Amniotic epithelial cell (primary cell): ENCODE measurements at places on chromosomes 12 and 14.

DNA sequence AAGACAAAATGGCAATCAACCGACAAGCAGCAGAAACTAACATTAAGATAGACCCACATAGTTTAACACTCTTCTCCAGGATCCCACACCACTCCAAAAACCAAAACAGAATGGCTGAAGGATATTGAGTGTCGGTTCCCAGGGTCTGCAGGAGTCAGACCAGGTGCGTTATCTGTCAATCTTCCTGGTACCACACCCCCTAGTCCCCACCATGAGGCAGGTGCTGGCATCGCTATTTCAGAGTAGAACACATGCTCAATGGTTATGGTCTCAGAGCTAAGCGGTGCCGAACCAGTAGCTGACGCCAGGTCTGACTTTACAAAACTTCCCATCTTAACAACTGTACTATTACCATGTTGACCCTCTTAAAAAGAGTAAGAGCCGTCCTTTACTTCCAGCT, 10.2 kb downstream of the STX2 start:
- no peak for DNase-seq

GRCh38 chr14:36525746-36526099, 5.7 kb upstream of the NKX2-1 start:
- DNase-seq: no peak

DNA sequence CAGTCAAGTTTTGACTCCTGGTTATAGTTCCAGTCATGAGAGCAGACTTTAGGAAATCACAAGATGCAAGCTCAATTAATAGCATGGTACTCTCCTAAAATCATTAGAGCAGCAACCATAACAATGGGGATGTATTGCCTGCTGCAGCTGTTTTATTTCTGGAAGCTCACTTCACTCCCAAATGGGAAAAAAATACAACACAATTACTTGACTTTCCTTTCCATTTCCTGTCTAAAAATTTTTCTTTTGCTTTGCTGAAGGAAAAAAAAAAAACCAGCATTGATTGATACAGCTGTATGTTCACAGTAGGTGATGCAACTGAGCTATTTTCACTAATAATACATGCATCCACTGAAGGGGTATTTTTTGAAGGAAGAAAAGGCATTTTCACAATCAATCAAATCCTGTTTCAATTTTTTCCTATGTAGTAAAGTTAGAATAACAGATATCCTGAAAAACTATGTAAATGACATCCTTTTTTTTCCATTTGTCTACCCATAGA, 143.9 kb upstream of the NOVA1 start:
- no peak for DNase-seq

DNA sequence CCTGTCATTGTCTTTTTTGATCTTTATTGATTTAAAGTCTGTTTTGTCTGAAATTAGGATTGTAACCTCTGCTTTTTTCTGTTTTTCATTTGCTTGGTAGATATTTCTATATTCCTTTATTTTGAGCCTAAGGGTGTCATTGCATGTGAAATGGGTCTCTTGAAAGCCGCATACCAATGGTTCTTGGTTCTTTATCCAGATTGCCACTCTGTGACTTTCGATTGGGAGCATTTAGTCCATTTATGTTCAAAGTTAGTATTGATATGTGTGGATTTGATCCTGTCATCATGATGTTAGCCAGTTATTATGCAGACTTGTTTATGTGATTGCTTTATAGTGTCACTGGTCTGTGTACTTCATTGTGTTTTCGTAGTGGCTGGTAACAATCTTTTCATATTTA, 29.8 kb upstream of the PLBD1 start:
- DNase-seq: no peak

- DNase-seq: no peak
Measured at GRCh38 chr14:54483073-54483745, 5.6 kb downstream of the GMFB start.

DNA sequence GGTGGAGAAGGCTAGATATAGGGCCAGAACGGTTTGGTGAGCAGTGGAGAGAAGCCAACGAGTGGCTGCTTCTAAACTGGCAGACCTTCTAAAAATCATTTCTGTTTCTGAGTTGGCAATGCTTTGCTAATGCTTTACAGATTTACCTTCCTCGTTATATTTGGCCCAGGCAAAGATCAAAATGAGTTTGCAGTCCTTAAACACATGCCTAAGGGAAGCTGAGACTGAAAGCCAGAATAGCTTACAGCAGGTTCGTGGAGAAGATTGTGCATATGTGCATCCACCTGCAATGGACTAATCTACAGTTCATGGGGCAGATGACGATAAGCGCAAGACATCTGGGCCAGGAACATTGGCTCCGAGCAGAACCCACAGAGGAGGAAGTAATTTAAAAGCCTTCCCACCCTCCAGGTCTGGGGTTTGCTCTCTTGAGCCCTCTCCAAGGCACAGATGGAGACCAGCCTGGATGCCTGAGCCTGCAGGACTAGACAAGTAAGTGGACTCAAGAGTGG, 99.4 kb downstream of the NINJ2 start:
- no peak for DNase-seq

DNA sequence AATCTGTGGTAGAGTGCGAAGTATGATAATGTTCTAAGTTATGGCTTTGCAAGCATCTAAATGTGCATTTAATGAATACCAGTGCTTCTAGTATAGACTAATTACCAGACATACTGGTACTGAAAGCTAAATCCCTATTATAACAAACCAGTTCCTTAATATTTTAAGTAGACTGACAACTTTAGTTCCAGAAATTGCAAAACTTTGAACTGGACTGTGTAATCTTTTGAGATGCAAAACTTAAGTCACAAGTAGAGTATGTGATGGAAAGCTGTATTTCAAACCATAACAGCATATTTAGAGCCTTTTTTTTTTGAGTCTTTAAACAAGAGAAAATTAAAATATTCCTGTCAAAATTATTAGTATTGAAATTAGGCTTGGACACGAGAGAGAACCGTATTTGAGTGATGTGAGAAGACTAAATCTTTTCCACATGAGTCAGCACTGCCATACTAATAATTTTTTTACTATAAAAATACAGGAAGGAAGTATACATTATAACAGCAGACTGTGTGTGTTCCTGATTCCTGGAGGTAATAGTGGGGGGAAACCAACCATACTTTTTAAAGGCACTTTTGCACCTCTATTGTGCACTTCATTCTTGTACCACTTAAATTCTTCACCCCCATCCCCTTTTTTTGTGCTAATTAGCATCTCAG, 45.5 kb downstream of the PPM1A start:
- DNase-seq: peak; percentile 32

DNA sequence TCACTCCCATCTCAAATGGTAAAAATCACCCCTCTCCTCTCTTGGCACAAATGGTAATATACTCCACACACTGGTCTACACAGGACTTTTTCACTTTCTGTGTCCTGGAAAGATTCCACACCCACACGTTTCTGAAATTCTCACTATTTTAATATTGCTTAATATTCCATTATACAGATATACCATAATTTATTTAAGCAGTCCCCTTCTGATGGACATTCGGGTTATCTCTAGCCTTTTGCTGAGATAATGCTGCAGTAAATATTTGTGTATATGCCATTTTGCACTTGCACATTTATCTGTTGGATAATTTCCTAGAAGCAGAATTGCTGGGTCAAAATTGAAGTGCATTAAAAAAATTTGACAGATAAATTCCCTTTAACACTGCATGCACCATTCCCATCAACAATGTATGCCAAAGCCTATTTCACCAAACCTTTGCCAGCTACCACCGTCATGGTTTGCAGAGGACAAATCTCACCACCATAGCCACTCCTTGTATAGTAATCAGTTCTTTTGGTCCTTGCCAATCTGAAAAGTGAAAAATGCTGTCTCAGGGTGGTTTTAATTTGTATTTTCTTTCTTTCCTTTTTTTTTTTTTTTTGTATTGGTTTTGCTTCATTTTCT, 15.5 kb upstream of the COL2A1 start:
- DNase-seq: no peak

DNA sequence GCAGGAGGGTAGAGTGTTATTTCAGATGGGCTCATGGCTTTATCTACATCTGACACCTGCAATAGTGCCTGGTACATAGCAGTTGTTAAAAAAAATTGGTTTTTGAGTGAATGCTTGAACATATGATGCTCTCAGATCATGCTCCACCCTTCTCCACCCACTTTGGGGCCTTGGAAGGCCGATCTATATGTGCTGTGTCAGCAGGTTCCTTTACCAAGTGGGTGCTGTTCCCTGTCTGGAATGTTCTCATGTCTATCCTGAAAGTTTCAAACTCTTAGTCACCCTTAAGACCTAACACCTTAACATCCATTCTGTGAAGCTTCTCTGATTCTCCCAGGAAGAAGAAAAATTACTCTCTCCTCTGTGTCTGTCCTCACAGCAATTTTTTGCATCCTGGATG, 556.3 kb upstream of the TBX3 start:
- no peak for DNase-seq

- no peak for DNase-seq
Measured at GRCh38 chr12:11877102-11877826, 193.5 kb upstream of the BCL2L14 start.

DNA sequence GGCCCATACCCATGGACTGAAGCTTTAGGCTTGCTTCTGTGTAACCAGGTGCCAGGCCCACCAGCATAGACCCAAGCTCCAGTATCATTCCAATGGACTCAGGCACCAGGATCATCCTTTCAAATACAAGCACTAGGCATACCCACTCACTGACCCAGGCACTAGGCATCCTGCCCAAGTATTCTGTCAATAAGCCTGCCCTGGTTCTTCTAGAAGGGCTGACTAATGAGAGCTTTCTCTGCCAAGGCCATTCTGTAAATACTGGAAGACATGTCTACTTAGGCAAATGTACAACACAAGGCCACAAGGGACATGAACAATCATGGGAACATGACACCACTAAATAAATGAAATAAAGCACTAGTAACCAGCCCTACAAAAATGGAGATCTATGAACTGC, 352.2 kb downstream of the FSCB start:
- DNase-seq: no peak

- no peak for DNase-seq
Measured at GRCh38 chr12:3655328-3655900, 97.5 kb downstream of the CRACR2A start.

DNA sequence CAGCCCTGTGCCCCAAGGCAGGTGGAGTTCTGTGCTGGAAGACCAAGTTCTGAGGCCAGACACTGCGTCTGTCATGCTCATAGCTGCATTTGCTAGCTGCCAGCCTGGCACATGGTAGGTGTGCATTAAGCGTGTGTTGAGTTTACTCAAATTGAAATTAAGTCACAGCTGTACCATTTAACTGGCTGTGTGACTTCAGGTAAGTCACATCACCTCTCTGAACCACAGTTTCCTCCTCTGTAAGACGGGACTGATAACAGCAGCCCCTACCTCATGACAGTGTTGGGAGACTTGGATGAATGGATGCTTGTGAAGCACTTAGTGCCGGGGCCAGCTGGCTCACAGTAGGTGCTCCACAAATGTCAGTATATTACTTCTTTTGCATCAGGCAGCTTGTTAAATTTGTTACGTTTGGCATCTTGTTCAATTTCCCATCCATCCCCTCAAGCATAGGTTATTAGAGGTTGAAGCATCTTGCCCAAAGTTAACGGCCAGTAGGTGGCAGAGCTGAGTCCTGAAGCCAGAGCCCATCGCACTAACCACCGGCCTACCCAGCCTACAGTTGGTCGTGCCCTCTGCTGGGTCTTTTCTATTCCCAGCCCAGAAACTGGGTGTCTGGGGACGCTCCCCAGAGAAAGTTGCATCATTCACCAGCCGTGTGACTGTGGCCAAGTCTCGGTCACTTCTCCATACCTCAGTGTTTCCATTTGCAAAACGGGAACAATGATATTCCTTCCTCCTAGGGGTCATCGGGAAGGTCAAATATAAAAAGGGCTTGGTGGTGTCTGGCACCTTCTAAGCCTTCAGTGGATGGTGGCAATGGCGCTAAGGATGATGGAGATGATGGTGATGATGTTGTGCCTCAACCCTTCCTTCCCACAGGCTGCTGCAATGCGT, 4.5 kb downstream of the DAO start:
- DNase-seq: peak; percentile 3

DNA sequence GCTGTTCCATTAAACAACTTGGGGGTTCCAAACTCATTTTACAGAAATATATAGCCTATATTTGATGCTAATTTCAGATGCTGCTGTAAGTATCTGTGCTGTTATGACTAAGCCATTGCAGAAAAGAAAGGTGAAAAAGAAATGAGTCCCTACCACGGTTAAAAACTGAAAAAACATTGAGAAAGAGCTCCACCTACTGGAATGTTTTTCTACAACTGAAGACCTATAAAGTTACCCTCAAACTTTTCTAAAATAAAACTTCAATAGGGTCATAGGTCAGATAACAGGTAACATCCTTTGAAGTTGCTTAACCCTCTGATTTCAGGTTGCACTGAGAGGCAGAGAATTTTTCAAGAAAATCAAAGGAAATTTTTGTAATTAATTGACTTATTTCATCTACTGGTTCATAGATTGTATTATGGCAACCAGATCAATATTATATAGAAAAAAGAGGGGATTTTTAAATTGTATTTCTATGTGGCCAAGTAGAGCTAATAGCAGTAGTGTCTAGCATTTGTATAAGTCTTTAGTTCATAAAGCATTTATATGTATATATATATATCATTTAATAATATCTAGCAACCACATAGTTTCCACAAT, 279.9 kb downstream of the RPS29 start:
- peak; percentile 12 for DNase-seq

DNA sequence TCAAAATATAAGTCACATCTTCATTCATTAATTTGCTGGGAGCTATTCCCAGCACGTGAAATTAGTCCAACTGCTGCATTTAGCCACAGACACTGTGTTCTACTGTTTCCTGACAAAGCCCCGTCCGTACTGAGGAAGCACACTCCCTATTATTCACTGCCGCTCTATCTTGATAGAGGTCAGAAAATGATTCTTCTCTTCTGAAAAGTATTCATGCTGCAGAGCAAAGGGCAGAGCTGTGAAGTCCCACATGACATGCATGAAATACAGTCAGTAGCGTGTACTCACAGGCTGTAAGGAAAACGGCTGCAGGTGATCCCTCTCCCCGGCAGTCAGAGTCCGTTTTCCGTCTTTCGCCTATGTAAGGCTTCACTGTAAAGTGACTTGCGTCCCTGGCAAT, 302.5 kb upstream of the FKBP4 start:
- no peak for DNase-seq

- DNase-seq: peak; percentile 29
Measured at GRCh38 chr14:96352708-96353107, 10.4 kb downstream of the ATG2B start.

DNA sequence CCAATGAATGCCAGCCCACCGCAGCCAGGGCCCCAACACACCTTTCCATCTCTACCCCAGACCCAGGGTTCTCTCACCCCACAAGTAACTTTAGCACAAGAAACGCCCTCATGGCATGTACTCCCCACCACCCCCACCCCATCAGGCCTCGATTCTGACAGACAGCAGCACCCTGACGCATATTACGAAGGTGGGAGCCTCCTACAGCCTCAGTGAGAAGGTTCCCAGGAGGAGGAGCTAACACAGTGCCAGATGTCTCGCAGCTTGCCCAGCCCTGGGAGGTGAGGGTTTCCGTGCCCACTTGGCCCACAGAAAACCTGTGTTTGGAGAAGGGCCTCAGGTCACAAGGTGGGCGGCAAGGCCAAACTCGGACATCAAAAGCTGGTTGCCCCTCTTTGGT, 32.4 kb downstream of the CCDC88C start:
- DNase-seq: no peak
